ENCODE measurements at places on chromosomes 3 and 15.

DNA sequence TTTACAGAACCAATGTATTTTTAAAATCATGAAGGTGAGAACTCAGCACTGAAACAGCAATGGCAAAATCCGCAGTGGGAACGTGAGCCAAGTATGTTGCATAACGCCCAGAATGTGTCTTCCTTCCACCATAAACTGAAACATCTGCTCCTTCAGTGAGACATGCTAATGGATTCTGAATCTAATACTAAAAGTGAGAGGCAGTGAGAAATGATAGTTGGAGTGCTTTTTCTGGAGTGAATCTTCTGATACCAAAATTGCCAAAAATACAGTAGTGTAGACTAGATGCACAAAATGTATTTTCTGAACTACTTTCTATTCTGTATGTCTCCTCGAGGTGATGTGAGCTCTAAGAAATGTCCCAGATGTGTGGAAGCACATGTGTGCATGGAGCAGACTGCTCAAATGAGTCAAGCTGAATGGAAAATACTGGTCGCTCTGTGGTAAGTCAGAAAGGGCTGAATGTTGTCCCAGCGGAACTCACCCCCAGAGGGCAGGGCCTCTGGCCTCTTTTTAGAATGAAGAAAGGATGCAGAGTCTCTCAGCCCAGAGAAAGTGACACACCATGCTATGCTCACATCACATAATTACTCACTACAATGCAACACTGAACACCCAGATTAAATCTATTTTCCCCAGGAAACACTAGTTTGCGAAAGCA is 73.0 kb downstream of the ATP10A start:
- DNase-seq: peak; percentile 29

DNA sequence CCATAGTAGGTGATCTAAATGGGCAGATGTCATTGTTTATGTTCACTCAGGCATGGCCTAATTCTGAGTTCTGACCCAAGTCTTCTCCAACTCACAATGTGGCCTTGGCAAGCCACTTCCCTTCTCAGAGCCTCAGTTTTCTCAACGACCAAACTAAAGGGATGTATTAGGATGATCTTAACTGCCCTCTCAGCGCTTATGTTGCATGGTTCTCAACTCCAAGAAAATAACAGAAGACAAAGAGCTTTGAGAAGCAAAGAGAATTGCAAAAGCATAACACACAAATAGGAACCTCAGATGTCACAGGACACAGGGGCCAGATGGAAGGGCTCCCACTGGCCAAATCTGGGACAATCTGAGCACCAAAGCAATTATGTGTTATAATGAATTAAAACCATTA is 8.6 kb downstream of the RHCG start:
- no peak for DNase-seq

DNA sequence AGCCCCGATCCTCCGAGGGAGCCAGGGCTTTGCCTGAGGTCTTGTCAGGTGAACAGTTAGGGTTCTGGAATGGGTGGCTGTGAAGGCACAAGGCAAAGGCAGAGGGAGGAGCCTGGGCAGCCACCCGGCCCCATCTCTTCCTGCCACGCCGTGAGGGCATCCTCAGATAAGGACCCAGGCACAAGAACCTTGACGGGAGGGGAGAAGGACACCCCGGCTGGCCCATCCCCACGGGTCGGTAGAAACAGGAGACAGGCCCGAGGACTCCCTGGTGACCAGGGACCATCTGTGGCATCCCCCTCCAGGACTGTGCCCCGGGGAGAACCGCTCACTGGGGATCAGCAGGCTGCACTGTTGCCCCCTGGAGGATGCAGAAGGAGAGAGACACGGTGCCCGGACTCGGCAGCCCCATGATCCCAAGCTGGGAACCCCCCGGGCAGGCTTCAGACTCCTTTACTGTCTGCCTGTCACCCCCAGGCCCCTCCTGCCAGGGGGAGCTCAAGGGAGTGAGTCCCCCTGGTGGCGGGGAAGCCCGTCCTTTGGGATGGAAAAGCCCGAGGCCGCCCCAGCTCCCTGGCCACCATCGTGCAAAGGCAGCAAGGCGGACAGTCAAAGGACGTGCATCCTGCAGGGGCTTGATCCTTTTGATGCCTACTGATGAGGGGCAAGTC is 12.3 kb upstream of the PCSK6 start:
- no peak for DNase-seq

GRCh38 chr3:188728371-188728896 is 443.3 kb upstream of the TPRG1 start:
- no peak for DNase-seq

DNA sequence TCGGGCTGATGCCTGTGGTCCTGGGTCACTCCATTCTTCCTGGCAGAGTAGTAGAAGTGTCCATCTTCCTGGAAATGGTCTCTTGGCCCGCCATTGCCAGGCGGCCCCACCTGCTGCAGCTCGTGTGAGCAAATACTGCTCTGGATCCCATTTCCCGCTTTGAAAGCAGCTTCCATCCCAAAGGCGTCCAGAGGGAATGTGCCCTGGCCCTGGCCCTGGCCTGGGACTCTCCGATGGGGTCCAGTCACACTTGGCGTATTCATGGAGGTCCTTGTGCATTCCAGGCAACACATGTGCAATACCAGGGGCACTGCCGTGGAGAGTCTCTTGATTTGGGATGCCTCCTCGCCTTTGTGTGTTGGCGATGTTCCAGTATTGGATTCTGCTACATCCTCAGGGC is 111.1 kb downstream of the SNRPN start:
- DNase-seq: no peak

GRCh38 chr3:14210290-14210688 is 31.7 kb downstream of the LSM3 start:
- DNase-seq: no peak

DNA sequence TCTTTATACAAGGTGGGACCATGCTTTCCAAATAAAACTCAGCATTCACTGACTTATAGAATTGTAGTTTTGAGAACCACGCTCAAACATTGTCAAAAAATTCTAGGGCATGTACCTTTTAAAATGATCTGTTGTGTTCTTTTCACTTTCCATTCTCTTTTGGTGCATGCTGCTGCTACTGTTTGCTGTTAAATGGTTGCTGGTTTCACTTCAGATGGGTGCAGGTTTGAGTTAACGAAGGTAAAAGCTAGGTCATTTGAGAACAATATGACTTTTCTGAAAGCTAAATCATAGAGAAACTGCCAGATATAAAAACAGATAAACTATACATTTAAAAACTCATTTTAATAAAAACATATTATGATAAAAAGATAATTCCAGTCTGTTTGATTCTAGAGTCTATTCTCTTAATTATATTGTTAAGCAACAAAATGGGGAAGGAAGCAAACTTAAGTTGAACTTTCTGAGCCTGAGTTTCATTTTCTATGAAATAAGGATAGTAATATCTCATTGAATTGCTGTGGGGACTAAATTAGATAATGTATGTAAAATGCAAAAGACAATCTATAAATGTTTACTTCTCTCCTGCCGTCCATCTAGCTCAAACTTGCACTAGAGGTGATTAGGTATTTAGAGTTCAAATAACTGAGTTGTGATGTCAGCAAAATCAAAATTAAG is 82.4 kb downstream of the OXSM start:
- DNase-seq: no peak

DNA sequence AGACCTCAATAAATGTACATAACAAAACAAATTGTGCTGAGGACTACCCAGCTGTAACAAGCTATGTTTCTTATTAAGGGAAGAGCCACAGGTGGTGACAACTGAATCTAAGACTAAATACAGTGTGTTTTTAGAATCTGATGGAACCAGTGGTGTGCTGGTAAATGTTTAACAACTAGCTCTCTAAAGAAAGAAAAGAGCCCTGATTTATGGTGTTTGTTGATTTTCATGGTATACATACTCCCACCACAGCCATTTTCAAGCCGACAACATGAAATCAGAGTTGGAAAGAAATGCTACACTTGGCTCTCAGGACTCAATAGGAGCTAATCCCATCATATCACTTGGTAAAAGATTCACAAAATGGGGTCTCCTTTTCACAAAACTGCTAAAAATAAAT is 89.8 kb upstream of the FNDC3B start:
- no peak for DNase-seq

DNA sequence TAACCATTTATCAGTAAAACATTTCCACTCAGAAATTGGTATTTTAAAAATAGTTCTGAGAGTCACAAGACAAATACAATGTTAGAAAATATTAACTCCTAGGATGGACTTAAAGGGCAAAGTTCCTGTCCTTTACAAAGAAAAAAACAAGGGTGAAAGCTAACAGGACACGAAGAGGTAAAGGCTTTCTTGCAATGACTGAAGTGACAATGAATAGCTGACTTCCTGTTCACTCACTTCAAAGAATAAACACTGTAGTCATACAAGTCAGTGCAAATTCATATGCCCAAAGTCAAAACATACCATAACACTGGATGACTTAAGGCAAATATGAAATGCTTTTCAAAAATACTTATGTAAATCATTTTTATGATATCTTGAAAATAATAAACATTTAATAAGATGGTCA is 1389.8 kb upstream of the ALCAM start:
- no peak for DNase-seq

DNA sequence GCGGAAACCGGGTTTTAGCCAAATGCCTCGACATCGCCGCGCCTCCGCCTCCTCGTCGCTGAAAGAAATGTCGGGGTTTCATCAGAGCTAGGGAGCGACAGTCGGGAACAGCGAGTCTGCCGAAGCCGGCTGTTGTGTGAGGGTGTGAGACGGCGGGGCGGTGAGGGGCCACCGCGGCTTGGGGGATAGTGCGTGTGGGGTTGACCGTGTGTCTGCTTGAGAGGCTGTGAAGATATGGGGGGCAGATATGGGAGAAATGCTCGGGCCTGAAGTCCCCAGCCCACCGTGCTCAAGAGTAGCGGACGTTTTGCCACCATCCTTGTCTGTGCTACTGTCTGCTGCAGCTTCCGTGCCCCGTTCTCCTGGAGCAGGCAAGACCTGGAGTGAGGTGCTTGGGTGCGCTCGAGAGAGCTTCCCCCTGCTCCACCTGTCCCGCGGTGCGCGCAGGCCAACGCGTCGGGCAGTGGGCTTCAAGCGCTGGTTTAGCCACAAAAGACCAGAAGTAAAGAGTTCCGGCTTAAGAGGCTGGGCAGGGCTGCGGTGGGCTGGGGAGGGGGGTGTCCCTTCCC is 716 bp upstream of the ISLR2 start:
- DNase-seq: no peak

DNA sequence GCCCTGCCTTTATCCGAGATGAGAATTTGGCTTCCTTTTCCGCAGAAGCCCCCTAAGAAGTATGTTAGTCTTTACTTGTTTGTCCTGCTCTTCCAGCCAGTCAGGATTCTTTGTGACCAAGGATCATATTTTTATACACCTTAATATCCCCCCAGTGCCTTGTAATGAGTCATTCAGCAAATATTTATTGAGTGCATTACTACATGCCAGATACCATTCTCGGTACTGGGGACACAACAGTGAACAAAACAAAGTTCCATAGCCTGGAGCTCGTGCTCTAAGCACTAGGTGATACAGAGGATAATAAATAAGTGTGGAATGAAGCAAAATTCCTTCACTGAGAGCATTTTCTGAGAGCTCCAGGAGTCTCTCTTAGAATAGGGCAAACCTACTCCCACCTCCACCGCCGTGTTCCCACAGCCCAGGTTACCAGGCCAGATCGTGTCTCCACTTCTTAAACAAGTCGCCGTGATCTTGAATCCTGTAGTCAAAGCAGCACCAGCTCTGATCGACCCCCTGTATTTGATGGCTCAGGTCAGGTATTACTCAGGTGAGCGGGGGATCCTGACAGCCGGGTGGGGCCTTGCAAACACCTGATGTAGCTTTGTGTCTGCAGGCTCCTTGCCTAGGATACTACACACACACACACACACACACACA is 18.5 kb downstream of the TTC21A start:
- DNase-seq: no peak

GRCh38 chr15:96307856-96308394 is 22.6 kb upstream of the NR2F2 start:
- DNase-seq: no peak

DNA sequence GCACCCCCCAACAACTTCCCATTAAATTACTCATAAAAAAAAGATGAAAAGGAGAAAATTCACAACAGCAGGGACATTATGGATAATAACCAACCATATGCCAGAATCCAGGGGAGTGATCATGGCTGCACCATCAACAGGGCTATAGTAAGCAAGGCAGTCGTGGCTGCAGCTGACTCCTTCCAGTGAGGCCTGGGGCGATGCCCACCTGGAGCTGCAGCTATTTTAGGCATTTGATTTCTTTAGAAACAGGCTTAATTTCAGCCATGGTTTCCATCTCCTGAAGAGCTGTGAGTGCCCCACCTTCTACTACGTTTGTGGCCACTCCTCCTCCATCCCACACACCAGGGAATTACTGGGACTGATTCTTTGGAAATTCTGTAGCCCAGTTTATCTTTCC is 84.0 kb downstream of the MINAR1 start:
- DNase-seq: no peak

DNA sequence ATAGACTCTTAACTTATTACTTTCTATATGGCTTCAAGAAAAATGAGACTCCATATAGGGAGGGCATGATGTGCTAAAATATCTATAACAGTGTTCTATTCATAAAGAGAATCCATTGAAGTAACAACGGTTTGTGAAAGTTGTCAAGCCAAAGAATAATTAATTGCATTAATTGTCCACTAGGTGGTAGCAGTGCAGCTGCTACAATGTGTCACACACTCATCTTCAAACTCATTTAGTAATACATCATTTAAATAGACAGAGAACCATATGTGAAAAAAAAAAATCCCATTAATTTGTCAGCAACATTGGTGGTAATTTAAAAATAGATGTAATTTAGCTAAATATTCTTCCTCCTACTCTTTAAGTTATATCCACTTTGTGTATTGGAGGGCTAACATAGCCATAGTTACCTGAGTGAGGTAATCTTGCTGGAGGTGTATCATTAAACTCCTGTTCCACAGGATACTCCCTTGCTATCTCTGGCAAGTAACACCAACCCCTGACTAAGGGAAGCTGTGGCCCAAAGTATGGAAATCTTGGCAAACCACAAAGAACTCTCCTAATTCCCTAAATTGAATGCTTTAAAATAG is 3.7 kb upstream of the CPA3 start:
- DNase-seq: no peak

GRCh38 chr3:11244121-11244677 is 28.0 kb upstream of the ATG7 start:
- no peak for DNase-seq

DNA sequence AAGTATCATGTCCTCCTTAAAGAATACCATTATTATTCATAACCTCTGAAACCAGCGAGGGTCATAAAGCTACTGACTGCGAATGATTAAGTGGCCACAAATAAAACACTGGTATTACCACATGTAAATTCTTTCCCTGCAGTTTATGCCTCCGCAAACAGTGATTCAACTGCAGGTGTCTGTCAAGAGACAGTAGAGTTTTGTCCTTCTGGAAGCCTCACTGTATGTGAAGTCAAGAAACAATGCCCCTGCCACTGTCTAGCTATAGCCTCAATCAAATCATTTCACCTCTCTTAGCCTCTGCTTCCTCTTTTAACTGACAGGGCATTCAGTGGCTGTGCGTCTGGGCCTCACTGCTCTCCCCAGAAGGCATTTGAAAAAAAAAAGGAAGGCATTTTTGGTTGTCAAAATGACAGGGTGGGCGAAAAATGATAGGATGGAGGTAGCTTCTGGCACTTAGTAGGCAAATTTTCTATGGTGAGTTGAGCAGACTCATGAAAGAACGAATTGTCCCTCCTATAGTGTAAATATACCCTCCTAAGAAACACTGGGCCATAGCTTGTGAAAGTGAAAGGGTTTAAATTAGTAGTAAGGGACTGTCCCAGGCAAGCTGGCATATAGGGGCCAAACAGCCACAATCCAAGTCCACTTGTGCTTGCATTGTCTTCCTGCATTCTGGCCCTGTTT is 66.7 kb downstream of the FILIP1L start:
- DNase-seq: no peak

Data from body of pancreas (tissue), 4 donors.